ENCODE measurements at places on chromosomes 3 and 15. TPM values are rescaled to one million over a fixed set of nuclear protein-coding genes. Genes with fewer than 3 reads are reported as not detected.

MNS1 gene
- 2.6 TPM for total RNA-seq

EAF1 gene
- 18.2 TPM for total RNA-seq

TRIM42 gene
- total RNA-seq, result not detected

CMTM8 gene
- total RNA-seq, result 7.3 TPM

SLC24A5 gene
- total RNA-seq, result not detected

ILDR1 gene
- not detected for total RNA-seq

Data from endothelial cell of umbilical vein (primary cell).